RPMI7951 (cell line): ENCODE measurements at places on chromosomes 16 and 17.

DNA sequence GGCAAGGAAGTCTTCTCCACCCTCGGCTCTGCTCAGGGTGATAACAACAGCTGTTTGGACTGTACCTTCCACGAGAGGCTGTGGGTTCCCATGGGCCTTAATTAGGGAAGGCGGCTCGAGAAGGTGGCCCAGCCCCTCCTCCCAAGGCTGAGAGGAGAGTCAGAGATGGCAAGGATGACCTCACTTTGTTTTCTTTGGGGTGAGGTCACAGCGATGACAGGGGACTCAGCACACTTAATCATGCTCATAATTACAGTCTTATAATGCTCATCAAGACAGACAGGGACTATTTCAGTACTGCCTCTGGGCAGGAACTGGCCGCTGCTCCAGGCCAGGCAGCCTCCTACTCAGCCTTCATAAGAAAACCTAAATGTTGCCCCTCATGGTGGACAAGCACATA lies 19.7 kb downstream of the WFDC1 start:
- DNase-seq, result no peak

DNA sequence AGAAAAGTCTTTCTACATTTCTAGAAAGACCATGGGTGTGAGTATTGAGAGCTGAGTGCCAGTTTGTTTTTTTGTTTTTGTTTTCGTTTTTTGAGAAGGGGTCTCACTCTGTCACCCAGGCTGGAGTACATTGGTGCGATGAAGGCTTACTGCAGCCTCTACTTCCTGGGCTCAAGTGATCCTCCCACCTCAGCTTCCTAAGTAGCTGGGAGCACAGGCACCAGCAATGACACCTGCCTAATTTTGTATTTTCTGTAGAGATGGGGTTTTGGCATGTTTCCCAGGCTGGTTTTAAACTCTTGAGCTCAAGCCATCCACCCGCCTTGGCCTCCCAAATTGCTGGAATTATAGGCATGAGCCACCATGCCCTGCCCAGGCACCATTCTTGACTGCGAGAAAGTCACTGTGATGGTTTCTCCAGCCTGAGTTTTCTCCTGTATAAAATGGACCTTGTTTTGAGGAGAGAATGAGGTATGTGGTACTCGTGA lies 673.8 kb downstream of the MAF start:
- DNase-seq, result no peak

DNA sequence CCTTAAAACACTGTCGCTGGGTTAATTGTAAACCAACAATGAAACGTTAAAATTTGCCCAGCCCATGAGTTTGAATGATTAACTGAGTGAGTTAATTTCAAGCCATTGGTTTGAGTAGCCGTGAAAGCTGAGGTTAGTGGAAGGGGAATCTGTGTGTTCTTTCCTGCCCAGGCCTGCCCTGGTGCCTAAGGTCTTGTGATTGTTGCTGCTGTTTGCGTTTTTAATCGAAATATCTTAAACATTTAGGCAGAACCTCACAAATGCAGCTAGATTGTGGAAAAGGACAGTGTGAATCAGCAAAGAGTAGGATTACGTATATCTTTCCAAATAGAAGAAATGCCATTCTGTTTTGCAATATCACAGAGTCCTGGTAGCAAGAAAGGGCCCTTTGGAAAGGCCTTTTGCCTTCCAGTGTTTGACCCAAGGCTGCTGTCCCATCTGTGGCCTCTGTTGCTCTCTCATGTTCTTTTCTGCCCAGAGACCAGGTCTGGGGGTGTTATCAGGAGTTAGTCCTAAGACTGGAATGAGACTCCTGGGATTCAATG lies 113.8 kb downstream of the MSI2 start:
- peak; percentile 28 for DNase-seq

GRCh38 chr17:45581860-45582259 lies 91.3 kb upstream of the PLEKHM1 start:
- DNase-seq, result no peak

DNA sequence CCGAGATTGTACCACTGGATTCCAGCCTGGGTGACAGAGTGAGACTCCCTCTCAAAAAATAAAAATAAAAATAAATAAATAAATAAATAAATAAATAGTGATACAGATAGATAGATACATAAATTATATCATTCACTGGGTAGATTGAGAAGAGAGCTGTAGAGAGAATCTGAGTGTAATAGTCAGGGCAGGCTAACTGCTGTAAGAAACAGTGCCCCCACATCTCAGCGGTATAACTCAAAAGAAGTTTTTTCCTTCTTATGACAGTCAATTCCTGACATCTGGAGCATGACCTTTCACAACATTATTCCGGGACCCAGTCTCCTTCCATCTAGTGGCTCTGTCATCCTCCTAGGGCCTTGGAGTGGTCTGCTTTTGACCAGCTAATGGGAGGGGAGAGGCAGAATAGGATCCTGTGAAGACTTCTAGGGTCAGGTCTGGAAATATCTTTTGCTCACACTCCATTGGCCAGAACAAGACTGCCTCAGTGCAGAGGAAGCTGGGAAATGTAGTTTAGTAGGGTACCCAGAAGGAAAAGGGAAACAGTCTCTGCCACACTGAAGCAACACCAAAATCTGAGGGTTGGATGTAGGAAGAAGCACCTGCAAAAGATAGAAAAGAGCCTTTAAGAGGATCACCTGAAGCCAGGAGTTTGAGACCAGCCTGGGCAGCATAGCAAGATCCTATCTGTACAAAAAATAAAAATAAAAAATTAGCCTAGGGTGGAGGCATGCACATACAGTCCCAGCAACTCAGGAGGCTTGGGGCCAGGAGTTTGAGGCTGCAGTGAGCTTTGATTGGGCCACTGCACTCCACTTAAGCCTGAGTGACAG lies 3.0 kb upstream of the QPRT start:
- DNase-seq, result peak; percentile 30

- DNase-seq, result no peak
Measured at GRCh38 chr16:19283637-19284036, 1.9 kb upstream of the CLEC19A start.

- DNase-seq, result no peak
Measured at GRCh38 chr17:28180449-28180848, 138.0 kb downstream of the NLK start.

GRCh38 chr16:66270333-66270927 lies 96.1 kb upstream of the CDH5 start:
- peak; percentile 67 for DNase-seq

DNA sequence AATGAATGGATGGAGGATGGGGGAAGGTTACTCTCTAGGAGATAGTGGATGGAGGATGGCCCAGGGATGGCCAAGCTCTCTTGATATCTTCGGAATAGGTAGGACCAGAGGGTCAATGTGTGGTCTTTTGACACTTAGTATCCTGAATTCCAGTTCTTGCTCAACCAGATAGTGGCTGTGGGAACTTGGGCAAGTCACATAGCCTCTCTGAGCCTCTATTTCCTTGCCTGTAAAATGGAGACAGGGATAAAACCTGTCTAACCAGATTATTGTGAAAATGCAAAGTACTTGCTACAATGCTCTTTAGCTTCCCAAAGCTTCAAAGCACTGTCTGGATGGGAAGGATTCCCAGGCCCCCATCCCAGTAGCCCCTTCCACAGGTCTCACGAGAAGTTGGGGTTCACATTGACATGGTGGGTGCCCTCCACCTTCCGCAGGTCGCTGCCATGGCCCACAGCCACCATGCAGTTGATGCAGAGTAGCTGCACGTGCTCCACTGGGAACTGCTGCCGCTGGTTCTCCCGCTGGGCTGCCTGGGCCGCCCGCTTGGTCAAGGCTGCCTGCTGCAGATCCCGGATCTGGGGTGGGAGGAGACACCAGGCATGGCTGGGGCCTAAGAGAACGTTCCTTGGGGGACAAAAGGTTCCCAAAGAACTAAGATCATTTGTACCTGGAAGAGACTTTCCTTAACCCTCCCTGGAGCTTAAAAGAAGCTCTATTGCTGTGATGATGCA lies 5.1 kb upstream of the ZNF385C start:
- DNase-seq, result no peak

DNA sequence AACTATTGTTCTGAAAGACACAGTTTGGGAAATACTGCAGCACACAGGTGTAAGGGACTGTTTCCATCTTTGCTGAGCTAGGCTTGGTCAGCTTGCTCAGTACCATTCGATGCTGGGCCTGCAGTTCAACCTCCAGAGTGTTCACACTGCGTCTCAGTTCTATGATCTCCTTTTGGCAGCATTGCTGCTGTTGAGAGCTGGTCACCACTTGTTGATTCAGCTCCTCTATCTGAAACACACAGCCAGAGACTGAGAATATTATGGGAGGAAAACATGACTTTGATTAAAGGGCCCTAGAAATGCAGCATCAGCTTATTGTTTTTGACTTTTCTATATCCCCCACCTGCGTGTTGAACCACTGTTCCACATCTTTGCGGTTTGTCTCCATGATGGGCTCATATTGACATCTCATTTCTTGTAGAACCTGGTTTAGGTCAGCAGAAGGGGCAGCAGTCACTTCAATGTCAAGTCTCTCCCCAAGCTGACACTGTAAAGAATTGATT lies 4.6 kb downstream of the KRT39 start:
- no peak for DNase-seq

GRCh38 chr17:81923302-81924260 lies 4.0 kb downstream of the MAFG start:
- peak; percentile 72 for DNase-seq

DNA sequence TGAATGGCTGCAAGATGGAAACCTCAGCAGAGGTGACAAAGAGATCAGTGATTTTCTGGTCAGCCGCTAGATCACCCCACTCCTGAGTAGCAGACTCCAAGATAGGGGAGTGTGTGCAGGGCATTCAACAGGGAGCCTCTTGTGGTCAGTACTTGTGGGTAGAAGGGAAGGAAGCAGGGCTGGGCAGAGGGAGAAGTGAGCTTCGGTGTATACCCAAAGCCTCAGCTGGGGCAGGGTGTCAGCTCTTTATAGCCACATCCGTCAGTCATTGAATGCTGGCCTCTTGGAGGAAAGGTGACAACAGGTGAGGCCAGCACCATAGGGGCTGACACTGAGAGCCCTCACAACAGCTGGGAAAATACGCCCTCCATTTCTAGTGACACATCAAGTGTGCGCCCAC lies 2.2 kb upstream of the SLC12A3 start:
- DNase-seq, result no peak

GRCh38 chr16:51757124-51757470 lies 606.0 kb upstream of the SALL1 start:
- no peak for DNase-seq

DNA sequence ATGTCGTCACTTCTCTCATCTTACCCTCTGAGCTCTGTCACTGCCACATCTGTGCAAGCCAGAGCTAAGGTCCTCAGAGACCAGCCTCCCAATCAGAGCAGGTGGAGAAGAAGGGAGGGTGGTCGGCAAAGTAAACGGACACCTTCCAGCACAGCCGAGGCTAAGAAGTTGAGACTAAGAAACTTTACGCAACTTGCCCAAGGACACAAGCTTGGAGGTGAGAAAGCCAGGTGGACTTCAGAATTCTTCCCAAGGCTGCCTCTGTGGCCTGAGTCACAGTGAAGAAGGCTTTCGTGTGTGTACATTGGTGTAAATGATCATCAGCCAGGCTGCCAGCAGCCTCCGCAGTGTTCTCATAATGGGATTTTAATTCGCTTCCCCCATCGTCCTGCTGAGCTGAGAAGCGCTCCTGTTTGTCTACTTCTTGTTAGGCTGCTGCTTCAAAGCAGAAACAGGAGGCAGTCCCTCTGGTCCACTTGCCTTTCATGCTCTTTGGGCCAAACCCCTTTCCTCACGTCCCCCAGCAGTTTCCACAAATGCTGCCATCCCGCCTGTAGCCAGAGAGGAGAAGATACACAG lies 125.0 kb upstream of the RPL38 start:
- DNase-seq, result no peak

DNA sequence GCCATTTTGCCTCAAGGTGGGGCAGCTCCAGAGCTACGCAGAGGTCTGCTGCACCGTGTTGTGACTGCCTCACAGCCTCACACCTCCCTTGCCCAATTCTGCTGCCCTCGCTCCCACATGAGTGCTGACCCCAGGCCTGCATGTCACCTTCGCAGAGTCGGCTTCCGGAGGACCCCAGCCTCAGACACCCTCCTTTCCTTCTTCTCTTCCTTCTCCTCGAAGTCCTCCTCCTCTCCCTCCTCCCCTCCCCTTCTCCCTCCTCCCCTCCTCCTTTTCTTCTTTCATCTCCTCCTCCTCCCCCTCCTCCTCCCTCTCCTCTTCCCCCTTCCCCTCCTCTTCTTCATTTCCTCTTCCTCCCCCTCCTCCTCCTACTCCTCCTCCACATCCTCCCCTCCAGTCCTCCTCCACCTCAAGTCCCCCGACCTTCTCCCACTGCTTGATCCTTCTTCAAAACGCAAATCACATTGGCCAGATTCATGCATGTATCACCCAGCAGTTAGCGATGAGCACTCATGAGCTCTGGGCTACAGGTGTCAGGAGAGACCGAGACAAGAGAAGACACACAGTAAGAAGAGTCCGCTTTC lies 243.8 kb downstream of the RBFOX3 start:
- no peak for DNase-seq

- DNase-seq, result no peak
Measured at GRCh38 chr17:81582341-81582740, 30.2 kb upstream of the FAAP100 start.

- no peak for DNase-seq
Measured at GRCh38 chr16:16028311-16028999, 79.0 kb downstream of the ABCC1 start.

GRCh38 chr17:82665891-82666290 lies 17.6 kb upstream of the WDR45B start:
- DNase-seq, result no peak

DNA sequence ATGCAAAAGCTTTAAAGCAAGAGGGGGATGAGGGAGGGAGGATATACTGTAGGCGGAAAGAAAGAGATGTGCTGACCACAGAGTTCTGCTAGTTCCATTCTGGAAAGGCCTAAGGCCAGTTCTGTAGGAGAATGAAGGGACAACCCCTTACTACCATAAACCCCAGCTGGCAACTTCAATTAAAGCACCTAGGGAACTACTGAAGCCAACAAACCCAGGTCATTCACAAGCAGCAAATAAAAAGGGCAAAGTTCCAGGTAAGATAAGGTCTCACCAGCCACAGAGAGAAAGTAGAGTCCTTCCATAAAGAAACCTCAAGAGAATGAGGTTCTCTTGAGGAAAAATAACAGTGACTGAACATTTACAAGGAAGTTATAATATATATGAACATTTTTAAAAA lies 12.8 kb downstream of the TERF2 start:
- DNase-seq, result no peak

GRCh38 chr17:43772877-43773648 lies 5.7 kb downstream of the DUSP3 start:
- DNase-seq, result no peak

DNA sequence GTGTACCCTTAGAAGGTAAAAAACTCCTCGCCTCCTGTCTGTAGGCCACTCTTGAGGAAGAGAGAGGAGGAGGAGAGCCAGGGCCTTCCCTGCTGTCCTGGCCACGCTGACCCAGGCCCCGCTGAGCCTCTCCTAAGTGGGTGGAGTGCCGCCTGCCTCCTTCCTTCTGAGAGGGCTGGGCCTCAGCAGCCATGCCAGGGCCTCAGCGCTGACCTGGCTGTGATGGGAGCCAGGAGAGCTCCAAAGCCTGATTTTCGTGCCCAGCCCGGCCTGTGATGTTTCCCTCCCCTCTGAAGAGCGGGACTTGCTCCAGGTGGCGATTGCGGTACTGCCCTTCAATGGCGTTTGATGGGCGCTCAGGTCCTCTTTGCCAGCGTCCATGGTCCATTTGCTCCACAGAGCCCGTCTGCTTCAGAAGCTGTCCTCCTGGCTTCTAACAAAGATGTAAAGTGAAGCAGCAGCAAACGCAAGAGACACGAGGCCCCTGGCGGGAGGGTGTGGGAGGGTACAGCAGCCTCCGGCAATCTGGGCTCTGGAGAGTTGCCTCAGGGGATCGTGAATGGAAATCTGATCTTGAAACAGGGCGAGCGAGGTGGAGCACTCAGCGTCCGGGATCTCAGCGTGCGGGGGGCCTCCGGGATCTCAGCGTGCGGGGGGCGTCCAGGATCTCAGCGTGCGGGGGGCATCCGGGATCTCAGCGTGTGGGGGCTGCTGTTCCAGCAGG lies 93.5 kb downstream of the NPIPB11 start:
- DNase-seq, result no peak

GRCh38 chr17:76123749-76124581 lies 17.1 kb downstream of the FOXJ1 start:
- no peak for DNase-seq
